ENCODE measurements at places on chromosomes 6 and 20.

- DNase-seq: no peak
Observed at GRCh38 chr6:145865175-145865574, 50.6 kb upstream of the FBXO30 start.

- no peak for DNase-seq
Observed at GRCh38 chr20:40255365-40255764, 433.7 kb downstream of the MAFB start.

DNA sequence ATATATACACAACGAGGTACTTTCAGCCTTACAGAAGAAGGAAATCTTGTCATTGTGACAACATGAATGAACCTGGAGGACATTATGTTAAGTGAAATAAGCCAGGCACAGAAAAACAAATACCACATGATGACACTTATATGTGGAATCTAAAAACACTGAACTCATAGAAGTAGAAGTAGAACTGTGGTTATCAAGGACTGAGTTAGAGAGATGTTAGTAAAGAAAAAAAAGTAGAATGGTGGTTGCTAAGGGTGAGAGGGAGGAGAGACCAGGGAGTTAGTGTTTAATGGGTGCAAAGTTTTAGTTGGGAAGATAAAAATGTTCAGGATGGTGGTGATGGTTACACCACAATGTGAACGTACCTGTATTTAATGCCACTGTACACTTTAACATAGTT, 4.8 kb upstream of the STX11 start:
- DNase-seq: no peak

- DNase-seq: no peak
Observed at GRCh38 chr20:43938017-43938655, 23.5 kb downstream of the TOX2 start.

Data from amygdala (tissue), 56 donors.